ENCODE measurements at places on chromosomes 12 and 14. TPM values are rescaled to one million over a fixed set of nuclear protein-coding genes. Genes with fewer than 3 reads are reported as not detected.

GRCh38 chr12:795305-795704 is 42.9 kb downstream of the WNK1 start:
- DNase-seq = no peak

Gene SYNE3
- 1.5 TPM for total RNA-seq

Gene VPS37B
- total RNA-seq = 46.6 TPM

- no peak for DNase-seq
Observed at GRCh38 chr12:120984351-120984898, 6.1 kb downstream of the HNF1A start.

GRCh38 chr14:65492266-65492665 is 79.7 kb downstream of the FUT8 start:
- no peak for DNase-seq

Gene CPNE6
- total RNA-seq = not detected

GRCh38 chr12:49871263-49871561 is 28.3 kb upstream of the BCDIN3D start:
- no peak for DNase-seq

- no peak for DNase-seq
Observed at GRCh38 chr12:20865873-20866272, 55.4 kb downstream of the SLCO1B3 start.

GRCh38 chr12:13179211-13180074 is 17.1 kb upstream of the EMP1 start:
- peak; percentile 83 for DNase-seq

DNA sequence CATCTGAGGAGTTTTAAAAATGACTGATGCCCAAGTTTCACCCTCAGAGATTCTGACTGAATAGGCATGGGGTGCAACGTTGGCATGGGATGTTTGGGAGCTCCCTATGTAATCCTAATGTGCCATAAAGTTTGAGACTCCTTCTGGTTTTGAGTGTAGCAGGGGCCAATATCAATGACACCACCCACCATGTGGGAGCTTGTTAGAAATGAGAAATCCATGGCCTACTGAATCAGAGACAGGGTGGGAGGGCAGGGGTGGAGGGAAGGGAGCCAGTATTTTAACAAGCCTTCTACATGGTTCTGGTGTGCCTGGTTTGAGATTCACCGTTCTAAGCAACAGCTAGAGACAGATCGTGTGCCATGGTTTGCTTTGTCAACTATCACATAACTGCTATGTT is 46.1 kb downstream of the VCPKMT start:
- no peak for DNase-seq

Gene ZDHHC22
- total RNA-seq = not detected

- no peak for DNase-seq
Observed at GRCh38 chr12:55687746-55688145, 20.0 kb downstream of the ITGA7 start.

Gene TMEM117
- 3.6 TPM for total RNA-seq

GRCh38 chr12:106296179-106296877 is 6.2 kb upstream of the TCP11L2 start:
- peak; percentile 72 for DNase-seq

DNA sequence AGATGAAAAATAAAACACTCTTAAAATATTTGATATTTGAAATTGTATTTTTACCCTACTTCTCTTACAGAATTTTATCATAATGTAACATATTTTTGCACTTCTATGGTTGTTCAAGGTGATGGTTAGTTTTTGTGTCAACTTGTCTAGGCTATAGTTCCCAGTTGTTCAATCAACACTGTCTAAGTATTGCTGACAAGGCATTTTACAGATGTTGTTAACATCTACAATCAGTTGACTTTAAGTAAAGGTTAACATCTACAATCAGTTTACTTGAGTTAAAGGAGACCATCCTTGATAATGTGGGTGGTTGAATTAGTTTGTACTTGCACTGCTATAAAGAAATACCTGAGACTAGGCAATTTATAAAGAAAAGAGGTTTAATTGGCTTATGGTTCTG is 206.5 kb downstream of the AEBP2 start:
- no peak for DNase-seq

Gene MUCL1
- not detected for total RNA-seq

DNA sequence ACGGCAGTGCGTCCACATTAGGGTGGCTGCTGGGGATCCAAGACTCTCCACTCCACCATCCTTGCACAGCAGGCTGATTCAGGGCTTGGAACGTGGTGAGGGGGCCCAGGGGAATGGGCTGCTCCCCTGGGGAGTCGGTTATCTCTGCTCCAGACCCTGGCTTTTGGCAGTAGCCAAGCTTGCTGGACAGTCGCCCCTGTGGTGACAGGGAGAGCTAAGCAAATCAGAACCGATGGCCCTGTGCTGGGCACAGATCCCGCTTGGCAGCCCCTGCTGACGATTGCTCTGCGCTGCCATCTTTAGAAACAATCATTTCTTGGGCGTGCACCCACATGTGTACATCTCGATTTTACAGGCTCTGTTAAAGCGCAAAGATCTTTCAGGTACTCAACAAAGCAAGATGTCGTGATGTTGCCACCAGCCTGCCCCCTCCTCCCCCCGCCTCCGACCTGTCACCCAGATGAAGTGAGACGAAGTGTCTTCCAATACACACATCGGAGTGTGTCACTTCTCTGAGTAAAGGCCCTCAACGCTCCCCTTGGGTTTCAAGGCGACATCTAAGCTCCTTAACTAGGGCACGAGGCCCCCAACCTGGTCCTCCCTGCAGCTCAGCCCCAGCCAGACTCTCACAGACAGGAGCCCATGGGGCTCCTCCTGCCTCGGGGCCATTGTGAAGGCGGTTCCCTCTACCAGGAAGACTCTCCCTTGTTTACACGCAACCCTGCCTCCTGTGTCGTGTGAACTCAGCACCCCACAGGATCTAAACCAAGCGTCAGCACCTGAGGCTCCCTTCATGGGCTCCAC is 55.6 kb downstream of the PITPNM2 start:
- no peak for DNase-seq

Gene GEMIN2
- total RNA-seq = 68.2 TPM

DNA sequence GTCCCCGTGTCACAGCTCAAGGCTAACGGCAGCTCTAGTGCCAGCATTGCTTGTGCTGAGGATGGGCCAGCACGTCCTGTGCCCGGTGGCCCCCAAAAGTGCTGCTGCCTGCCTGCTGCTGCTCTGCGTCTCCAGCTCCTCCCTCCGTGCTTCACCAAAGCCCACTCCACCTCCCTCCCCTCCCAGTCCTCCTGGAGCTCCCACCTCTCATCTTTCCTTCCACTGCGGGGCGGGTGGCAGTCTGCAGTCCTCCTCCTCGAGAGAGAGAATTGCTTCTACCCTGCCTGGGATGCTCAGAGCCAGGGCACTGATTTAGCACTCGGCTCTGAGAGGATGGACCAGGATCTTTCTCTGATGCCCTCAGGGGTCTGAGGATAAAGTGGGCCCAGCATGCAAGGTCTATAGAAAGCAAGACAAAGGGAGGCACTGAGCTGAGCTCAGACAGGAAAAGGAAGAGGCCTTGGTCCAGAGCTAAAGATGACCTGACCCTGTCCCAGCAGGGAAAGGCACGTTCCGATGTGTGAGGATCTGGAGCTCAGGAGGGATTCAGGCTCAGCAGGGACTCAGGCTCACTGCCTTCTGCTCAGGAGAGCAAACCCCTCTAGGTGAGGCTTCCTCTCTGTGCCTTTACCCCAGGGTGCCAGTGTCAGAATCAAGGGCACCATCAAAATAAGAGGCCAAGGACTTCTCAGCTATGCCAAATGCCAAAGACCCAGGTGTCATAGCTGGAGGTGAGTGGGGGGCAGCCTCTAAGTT is 113.1 kb upstream of the FKBP4 start:
- DNase-seq = no peak

DNA sequence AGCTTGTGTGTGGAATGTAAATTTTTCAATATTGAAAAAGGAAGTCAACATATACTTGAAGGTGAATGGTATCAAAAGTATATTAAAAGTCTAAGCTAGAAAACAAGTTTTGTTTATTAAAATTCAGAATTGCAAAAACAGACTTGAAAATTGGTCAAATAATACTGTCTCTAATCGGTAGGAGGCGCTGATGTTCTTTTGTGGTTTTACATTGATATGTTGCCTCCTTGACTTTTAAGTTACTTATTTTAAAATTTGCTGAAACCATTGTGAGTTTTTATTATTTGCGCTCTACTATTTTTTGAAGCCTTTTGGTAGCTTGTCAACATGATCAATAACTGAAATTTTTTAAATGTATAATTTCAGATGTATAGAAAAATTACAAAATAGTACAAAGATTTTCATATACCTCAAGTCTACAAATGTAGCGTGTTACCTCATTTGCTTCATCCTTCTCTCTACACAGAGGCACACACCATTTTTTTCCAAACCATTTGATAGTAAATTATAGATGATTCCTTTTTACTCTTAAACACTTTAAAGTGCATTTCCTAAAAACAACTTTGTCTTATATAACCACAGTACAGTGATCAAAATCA is 6.9 kb downstream of the RTRAF start:
- DNase-seq = no peak

- DNase-seq = peak; percentile 82
Observed at GRCh38 chr12:2267703-2268470, 215.1 kb downstream of the CACNA1C start.

- no peak for DNase-seq
Observed at GRCh38 chr14:83491091-83491490, 1957.4 kb upstream of the SEL1L start.

- DNase-seq = no peak
Observed at GRCh38 chr12:56317675-56318074, 1.9 kb upstream of the CNPY2 start.

DNA sequence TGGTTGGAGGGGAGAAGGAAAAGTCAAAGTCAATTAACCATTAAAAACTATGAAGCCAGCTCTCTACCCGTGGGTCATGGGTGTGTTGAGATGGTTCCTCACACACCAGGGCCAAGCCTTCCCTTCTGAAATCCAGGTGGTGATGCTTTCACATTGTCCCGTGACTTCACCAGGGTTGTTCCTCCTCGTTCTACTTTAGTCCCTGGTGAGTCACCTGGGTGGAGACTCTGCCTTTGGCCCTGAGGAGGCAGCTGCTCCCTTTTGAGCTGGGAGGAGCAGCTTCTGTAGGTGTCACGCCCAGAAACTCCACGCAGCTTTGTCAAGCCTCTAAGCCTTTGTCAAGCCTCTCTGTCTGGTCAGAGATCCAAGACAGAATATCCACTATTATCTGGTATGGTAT is 348.3 kb downstream of the BMP4 start:
- DNase-seq = peak; percentile 54

Gene FITM1
- total RNA-seq = 2.7 TPM

Gene NTF3
- total RNA-seq = 12.7 TPM

GRCh38 chr12:51323966-51324895 is at the start of gene BIN2:
Gene BIN2, minus strand, starts transcription at chr12:51324174. Its CDS starts 72 bp downstream, at chr12:51324102.
- no peak for DNase-seq

GRCh38 chr14:50020799-50021198 is 95.6 kb downstream of the VCPKMT start:
- DNase-seq = no peak

GRCh38 chr12:116901612-116902011 is 9.1 kb upstream of the FBXW8 start:
- no peak for DNase-seq

- DNase-seq = peak; percentile 67
Observed at GRCh38 chr12:31117203-31118011, 43.7 kb downstream of the DDX11 start.

DNA sequence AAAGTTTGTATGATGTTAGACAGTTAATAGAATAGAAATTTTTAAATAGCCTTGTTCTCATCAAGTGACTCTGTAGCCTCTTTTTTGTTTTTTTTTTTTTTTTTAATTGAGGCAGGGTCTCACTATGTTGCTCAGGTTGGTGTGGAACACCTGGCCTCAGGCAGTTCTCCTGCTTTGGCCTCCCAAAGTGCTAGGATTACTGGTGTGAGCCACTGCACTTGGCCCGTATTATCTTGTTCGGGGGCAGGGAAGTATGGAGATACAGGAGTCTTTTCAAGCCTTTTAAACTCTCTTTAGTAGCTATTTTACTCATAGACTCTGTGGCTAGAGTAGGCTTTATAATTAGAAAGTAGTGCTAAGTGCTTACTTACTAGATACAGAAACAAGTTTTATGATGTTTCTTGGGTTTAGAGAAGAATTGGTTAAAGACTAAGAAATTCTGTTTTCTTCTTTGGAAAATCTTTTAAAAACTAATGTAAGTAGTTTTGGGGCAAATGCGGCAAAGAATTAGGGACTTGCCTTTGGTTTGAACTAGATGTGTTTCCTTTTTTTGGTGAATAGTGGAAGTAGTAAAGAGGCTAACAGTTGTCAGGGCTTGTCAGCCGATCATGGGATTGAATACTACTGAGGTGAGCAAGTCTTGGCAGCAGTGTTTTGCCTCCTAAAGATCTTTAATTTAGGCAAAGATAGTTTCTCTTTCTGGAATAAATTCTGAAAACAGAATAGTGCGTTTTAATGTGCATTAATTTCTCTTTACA is 31.3 kb downstream of the FBXO34 start:
- DNase-seq = no peak

DNA sequence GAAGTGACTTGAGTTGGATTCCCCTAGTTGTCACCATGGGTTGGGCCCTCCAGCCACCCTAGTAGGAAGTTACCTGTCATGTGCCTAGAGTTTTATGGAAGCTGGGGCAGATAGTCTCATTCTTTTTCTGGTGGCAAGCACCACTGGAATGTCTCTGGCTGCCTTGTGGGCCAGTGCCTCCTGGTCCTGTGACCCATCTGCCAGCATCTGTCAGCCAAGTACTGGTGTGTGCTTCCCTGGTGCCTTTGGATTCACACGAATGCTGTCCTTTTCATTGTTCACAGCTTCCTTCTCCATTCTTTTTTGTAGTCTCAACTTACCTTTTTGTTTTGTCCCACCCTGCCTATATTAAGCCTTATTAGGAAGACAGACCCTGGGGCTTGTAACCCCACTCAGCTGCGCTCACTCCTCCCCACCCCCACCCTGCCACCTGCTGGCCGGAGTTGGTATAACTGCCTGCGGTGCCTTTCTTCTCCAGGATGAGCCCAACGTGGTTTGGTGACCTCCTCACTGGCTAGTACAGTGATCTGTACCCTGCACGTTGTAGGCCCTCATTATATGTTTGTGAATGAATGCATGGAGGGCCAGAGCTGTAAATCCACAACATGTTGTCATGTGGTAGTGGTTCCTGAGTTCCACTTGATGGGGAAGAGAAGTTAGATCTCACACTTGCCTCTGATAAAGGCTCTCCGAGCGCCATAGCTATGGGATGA is 125.7 kb downstream of the TSPAN9 start:
- peak; percentile 61 for DNase-seq

GRCh38 chr12:28925719-28926376 is 223.2 kb upstream of the FAR2 start:
- DNase-seq = no peak

GRCh38 chr14:99685151-99685591 is 1.1 kb downstream of the CYP46A1 start:
- DNase-seq = peak; percentile 2

GRCh38 chr14:64724578-64724930 is 20.3 kb downstream of the PLEKHG3 start:
- no peak for DNase-seq

Gene C12orf42
- not detected for total RNA-seq

- DNase-seq = no peak
Observed at GRCh38 chr14:99246536-99247097, 25.4 kb downstream of the BCL11B start.
